ENCODE measurements at places on chromosomes 2 and 18.

DNA sequence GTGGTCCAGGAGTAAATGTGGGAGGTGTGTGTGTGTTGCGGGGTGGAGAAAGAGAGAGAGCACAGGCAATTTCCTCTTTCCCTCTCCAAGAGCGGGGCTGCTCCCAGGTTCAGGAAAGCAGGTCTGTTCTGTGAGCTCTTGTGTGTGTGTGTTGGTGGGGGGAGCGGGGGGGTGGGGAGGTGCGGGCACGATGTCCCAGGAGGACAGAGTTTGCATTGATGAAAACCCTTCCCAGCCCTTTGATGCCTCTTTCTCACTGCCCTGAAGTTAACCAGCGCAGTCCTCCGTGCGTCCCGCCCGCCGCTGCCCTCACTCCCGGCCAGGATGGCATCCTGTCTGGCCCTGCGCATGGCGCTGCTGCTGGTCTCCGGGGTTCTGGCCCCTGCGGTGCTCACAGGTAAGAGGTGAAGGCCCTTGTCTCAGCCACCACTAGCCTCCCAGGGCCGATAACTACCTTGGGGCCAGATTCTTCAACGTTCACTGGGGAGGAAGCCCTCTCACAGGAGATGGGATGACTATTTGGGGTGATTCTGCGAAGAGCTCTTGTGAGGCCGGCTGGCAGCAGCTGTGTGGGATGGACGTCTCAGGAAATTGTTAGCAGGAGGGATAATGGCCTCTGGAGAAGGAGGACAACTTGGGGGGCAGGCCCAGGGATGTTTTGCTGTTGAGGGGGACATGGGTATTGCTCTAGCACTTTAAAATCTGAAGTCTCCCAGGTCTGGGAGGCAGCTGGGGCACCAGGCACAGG is at the start of gene SNORC:
Gene SNORC (plus strand): TSS at position 247 of the 748 bp plus-strand sequence. CDS start 78 bp downstream, at position 325.
- DNase-seq = no peak

DNA sequence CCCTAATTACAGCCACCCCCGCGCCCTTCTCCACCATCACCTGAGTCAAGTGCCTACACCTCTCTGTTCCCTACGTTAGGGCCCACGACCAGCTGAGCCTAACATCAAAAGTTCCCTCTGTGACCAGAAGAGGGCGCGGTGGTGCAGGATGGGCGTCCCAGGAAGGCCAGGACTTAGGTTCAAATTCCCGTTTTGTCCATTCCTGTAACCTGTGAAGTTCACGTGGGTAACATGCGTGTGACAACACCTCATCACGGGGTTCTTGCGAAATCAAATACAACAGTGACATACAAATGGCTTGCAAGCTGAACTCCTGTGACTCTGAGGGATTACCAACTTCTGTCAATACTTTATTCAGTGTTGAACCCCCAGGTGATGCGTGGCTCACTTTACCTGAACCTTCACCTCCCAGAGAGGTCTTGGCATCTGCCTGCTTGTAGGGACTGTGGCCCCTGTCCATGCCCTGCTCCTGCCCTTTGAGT is 207.9 kb downstream of the ARL4C start:
- peak; percentile 71 for DNase-seq

DNA sequence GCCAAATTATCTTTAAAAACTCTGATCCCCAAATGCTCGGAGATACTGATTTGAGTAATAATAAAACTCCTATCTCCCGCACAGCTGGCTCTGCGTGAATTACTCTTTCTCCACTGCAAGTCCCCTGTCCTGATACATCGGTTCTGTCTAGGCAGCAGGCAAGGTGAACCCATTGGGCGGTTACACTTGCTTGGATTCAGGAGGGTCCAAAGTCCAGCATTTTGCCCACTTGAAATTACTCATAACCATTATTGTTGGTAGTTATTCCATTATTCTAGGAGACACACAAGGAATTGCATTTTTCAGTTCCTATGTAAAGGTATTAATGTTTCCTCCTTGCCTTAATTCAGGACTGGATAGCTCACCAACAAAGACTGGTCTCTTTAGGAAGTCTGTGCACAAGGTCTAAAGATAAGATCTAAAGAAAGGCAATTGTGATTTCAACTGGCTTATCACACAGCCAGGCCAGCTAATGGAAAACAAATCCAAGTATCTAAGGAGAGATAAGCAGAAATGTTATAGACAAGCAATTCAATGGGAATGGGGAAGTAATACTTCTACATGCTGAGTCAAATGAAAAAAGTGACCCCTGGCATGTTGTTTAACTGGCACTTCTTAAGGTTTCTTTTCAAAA is 23.2 kb upstream of the NPC1 start:
- DNase-seq = no peak

DNA sequence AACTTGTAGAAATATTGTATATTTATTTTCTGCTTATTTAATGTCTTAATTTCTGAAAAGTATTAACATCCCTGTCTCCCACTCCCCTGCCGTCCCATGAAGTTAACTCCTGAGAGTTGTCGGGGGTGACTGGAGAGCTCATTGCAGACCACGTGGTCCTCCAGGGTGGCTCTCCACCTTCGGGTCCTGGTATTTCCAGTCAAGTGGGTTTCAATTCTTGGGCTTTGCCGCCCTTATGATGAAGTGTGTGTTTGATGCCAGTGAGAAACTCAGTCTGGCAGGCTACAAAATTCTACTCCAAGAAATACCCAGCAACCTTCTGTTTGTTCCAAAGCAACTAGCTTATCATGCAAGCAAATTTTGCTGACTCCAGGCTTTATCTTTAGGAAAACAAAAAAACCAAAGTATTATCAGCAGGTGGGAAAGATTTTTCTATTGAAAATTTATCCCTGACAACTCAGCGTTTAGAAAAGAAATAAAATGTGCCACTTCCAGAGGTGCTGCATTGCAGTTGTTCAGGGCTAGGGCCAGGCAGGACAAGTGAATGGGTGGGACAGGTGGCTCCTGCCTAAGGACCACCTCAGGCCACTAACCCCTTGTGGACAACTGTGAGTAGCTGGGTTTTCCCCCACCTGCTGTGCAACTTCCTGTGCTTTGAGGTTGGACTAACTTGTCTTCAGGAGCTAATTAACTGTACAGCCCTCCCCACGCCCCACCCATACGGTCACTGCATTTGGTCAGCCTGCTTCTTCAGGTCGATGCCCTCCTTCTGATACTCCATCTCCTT is 46.6 kb downstream of the BCL2L11 start:
- DNase-seq = no peak

DNA sequence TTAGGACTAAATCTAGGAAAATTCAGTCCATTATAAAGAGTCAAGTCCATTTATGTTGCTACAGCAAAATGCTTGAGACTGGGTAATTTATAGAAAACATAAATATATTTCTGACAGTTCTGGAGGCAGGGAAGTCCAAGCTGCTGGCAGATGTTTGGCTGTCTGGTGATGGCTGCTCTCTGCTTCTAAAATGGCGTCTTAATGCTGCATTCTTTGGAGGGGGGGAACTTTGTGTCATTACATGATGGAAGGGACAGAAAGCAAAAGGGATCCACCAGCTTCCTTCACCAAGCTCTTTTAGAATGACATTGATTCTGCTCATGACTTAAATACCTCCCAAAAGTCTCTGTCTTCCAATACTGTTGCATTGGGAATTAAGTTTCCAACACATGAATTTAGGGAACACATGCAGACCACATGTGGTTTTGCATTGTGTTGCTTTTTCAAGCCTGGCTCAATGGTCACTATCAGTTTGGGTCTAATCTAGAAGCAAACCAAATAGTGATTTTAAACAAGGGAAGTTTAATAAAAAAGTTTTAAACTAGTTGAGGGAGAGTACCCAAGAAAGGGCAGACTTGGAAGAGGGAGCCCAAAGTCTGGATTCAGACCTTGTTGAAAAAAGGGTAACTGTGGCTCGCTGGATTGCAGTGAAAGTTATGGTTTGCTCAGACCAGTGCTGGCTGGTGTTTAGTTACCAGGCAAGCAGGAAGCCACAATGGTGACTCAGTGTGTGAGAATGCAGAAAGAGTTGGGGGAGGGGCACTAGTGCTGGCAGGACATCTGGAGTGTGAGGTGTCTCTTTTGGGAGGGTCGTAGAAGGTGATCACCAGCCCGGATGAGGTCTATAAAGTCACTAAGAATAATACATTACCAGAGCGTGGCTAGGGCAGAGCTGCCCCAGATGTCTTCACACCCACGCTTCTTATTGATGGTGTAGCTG is 30.8 kb downstream of the C18orf54 start:
- no peak for DNase-seq
